ENCODE measurements at places on chromosomes 11 and 22.

DNA sequence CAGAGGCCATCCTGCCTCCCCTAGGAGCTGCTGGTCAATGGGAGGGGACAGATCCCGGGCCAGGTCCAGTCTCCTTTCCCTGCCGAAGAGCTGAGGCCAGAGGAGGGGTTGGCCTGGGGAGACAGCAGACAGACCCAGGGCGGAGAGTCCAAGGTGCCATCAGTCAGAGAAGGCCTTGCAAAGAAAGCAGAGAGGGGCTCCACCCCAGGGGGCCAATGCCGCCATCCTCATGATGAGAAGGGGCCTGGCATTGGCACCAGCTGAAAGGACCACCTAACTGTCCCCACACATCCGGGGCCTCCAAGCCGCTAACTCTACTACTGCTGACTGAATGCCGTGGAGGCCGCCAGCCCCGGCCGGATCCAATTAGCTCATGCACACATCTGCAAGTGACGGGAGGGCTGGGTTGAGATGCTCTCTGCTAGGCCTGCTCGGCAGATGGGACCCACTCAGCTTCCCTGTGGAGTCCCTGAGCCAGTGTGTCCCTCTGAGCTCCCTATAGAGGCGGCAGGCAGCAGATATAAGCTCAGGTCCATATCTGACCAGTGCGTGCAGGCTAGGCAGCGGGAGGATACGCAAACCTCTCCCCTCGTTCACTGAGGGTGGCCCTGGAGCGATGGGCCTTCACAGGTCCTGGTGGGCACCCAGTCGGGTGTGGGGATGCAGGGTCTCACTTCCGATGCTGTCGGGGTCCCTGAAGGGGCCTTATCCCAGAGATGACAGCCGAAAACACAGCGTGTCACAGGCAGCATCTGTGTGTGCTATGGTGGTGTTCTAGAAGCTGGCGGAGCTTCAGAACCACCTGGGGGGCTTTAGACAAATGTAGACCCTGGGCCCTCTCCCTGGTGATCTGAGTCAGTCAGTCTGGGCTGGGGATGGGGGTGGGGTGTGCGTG lies 183.9 kb downstream of the CTTN start:
- DNase-seq: no peak

DNA sequence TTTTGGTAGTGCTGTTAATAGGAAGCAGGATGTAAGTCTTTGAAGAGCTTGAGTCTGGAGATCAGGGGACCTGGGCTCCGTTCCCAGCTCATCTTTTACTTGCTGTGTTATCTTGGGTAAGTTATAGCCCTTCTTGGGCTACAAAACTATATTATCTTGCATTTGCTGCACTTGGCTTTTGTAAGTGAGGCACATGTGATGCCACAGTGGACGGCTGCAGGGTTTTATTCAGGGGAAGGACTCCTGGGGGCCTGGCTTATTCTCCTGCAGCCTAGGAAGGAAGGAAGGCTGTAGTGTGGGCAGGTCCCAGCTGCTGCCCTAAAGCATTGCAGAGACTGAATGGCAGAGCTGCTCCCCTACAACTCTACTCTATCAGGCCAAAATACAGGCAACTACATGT lies 6.4 kb downstream of the CD82 start:
- no peak for DNase-seq

DNA sequence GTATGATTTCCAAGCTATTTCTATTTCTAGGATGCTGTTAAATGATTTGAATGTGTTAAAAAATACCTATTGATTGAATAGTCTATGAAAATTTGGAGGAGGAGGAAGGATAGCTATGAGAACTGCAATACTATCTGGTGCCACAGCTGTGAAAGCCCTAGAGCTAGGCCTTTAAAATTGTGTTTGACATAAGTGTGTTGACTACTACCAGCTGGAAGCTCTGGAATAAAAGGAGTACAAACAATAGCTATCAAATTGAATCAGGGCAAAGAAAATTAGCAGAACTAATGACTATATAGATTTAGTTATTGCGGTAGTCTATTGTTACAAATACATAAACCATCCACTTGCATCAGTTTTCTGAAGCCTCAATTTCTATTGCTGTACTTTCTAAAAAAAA lies 124.8 kb upstream of the CNTN5 start:
- no peak for DNase-seq

DNA sequence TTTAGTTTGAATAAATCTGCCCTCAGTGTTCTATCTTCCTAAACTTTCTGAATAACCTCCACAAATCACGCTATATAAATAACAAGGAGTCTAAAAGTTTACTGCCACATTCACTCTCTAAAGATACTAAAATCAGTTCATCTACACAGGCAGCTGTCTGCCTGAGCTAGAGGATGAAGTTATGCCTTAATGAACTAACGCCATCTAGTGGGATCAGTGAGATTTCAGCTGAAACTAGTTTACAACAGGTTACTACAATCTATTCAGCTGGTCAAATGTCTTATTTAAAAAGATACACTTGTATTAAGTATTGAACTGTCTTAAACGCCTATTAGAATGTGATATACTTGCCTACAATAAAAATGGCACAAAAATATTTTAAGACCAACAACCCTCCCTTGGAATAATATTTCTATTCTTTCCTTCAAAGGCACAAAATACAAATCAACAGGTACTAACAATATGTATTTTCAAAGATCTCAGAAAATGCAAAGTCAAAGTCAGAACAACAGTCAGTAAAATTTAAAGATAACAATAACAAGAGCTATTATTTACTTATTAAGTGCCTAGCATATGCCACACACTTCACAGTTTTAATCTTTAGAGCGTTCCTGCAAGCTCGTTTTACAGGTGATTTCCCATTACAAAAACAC lies 84.1 kb downstream of the LARGE2 start:
- DNase-seq: no peak

DNA sequence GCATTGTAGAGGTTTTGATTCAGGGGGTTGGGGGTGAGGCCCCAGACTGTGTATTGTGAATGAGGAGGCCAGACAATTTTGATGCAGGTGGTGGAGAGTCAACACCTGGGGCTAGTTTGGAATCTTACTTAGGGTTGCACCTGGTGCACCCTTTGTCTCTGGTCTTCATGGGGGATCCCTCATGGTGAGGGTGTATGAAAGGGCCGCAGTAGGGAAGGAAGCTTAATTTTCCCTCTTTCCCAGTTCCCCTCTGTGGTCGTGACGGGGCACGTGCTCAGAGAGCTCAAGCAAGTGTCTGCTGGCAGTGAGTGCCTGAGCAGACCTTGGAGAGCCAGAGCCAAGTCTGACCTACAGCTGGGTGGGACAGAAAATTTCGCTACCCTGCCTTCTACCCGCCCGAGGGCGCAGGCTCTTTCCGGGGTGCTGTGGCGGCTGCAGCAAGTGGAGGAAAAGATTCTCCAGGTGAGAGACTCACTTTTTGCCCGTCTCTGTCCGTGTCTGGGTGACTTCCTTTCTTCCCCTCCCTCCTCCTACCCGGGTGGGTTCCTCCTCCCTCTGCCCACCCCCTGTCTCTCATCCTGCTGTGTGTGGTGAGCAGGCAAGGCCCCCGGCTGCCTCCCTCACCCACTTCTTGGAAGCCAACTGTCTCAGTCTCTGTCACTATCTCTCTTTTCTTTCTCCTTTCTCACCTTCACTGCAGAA lies 131.7 kb downstream of the MICAL2 start:
- DNase-seq: no peak

GRCh38 chr11:23563591-23563990 lies 703.3 kb upstream of the CCDC179 start:
- no peak for DNase-seq

GRCh38 chr11:6568191-6568918 lies 35.1 kb downstream of the RRP8 start:
- DNase-seq: no peak

- no peak for DNase-seq
These were observed 5.4 kb upstream of the NDUFS8 start for GRCh38 chr11:68025047-68025446.

GRCh38 chr11:118927554-118928100 lies 1.9 kb upstream of the BCL9L start:
- DNase-seq: no peak

GRCh38 chr11:132803436-132803835 lies 728.9 kb downstream of the OPCML start:
- no peak for DNase-seq

GRCh38 chr11:74276581-74276980 lies 34.9 kb downstream of the P4HA3 start:
- DNase-seq: no peak

DNA sequence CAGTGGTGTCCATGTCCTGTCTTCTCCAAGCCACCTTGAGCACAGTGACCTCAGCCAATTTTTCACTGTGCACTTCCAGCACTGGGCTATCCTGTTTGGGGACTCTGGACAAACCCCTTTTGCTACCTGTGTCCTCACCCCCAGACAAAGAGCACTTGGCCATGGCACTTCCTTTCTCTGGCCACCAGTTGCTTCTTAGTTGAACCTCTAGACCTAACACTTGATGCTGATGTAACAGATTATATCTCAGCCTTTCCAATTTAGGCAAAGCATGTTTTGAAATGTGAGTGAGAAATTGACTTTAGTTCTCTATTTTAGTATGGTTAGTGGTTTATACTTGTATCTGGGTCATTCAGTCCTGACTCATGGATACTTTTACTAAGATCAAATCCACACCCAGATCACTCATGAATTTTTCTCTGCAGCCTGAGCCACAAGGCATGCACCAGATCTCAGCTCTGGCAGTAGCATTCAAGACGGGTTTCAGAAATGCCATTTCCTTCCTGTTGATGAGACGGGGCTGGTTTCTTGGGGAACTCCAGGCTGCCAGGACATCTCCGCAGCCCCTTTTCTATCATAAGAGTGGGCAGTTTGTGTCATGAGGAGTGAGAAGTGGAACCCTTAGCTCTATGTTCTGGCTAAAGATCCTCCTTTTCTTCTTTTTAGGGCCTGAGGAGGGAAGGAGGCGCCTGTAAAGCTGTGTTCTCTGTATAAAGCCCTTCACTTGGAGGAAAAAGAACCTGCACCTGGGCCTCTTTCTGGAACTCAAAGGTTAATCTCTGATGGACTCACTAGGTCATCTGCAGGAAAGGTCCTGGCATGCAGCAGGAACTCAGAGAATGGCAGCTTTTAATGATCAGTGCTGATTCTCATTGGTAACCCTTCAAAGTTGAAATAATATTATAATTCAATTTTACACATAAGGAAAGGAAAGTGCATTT lies 185.6 kb upstream of the TENM4 start:
- DNase-seq: no peak
